ENCODE measurements at places on chromosomes 6 and 20. TPM values are rescaled to one million over a fixed set of nuclear protein-coding genes. Genes with fewer than 3 reads are reported as not detected.
A peak's percentile ranks its signal among the peaks of the same experiment; 100 is the strongest.

DNA sequence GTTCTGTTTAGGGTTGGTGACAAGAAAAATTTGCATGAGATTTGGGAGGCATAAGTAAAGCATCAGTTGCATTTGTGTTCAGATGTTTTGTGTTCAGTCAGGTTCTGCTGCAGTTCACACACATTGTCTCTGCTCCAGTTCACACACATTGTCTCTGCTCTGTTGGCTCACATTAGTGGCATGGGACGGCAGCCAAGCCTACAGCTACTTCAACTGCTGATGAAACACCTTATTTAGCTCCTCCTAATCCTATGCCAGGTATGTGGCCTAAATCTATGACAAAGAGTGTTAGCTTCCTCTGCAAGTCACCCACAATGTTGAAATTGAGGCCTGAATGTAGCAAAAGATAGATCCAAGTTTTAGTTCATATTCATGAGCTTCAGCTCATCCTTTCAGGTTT, 278.1 kb upstream of the SYNCRIP start:
- DNase-seq = no peak

GRCh38 chr20:62238569-62239277, 402 bp downstream of the OSBPL2 start:
- DNase-seq = peak; percentile 53

The CLDN20 gene
- total RNA-seq = not detected

GRCh38 chr6:83216806-83217205, 23.6 kb downstream of the RWDD2A start:
- peak; percentile 58 for DNase-seq

The DDX43 gene
- 0.11 TPM for total RNA-seq

GRCh38 chr6:118720125-118720473, 68.7 kb upstream of the CEP85L start:
- DNase-seq = no peak

DNA sequence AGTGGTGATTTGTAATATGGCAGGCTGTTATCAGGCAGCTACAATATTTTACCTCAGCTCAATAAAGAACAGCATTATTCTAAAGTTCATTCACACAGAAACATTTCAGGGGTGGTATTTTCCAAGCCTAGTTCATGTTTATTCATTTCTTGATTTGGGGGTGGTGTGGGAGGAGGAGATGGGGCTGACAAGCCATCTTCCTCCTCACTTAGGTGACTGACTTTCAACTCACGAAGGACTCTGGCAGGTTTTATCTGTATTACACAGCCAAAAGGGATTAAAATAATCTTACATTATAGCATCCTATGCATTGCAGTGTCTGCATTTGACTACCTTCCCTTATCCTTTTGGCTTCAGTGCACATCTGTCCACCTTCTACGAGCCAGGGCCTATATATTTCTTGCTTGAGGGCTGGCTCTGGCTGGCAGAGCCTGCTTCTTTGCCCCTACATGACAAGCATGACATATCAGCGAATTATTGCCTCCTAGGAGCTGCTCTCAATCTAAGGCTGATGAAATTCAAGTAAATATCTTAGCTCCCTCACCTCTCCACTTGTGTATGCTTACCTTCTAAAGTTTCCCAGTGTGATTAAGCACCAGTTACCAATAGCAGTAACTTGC, 20.0 kb downstream of the KHDRBS2 start:
- DNase-seq = no peak

Measured in GM23248 (cell line).